Heart left ventricle (tissue), 16 donors: ENCODE measurements at places on chromosomes 1 and 21.

DNA sequence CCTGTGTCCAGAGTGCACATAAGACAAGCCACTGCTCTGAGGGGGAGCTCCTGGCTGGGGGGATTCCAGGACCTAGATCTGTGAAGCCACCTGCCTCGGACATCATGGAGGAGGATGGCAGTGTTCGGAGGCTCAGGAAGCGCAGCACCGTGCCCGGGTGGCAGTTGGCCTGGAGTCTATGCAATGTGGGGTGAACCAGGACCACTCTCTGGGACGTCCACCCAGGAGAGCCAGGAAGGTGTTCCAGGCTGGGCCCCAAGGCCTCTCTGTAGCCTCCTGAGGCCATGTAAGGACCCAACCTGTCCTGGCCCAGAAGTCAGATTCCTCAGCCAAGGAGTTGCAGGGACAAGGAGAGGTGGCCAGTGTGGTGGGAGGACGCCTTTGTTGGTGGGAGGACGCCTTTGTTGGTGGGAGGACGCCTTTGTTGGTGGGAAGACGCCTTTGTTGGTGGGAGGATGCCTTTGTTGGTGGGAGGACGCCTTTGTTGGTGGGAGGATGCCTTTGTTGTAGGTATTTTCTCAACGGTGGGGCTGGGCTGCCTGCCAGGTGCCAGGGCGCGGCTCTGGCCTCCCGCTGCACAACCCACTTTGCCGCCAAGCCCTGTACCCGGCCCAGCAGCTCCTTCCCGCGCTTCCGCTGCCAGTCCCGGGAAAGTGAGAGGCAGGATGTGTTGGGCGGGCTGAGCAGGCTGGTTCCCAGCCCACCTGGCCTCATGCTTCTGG is 30.6 kb upstream of the BMP8B start:
- no peaks in the 10 kb centered on the region for H3K4me1 ChIP-seq
- H3K27me3 ChIP-seq = no peaks in the 10 kb centered on the region
- no peak overlapping the region for H3K4me3 ChIP-seq
- H3K27ac ChIP-seq = no peak overlapping the region

DNA sequence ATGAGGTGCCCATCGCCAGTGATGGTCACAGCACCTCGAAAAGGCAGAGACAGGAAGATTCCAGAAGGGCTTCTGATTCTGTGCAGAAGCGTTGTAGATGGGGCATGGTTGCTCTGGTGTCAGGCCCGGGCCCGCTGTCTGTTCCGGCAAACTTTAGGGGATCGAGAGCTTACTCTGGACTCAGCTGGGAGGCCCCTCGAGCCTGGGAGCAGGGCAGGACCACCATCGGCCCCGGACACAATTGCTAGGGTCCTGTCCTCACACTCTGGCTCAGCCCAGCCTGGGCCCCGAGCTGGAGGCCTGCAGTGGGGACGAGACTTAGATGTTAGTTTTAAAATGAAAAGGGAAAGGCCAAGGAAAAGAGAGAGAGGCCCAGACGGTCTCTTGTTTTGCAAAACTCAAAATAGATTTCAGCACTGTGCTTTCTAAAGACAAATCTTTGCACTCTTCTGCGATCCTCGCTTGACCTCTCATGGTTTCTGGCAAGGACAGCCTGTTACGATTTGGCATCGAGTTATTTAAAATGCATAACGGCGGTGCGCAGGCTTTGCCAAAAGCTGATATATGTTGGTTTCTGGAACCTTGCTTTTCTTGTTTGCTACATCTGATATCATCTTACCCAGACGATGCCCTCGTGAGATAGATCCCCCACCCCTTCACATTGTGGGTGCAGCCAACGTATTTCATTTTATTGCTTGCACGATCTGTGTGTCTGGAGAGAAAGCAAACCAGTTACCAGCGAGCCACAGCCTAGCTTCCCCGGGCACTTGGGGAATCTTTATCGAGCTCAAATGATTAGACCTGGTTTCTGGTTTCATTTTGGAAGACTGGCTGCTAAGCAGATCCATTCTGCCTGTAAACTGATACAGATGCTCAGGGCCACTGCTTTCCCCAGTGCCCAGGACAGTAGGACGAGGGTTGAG is 58.0 kb downstream of the PRDM16 start:
- no peaks in the 10 kb centered on the region for H3K27me3 ChIP-seq
- H3K36me3 ChIP-seq = no peaks in the 10 kb centered on the region
- peak overlapping the region; percentile 74 for H3K27ac ChIP-seq
- H3K4me3 ChIP-seq = no peak overlapping the region

GRCh38 chr1:66282891-66283621 is 250.9 kb upstream of the SGIP1 start:
- no peak for DNase-seq
- H3K27ac ChIP-seq = no peak overlapping the region
- H3K36me3 ChIP-seq = no peaks in the 10 kb centered on the region
- H3K27me3 ChIP-seq = no peaks in the 10 kb centered on the region
- H3K4me3 ChIP-seq = no peak overlapping the region

- H3K4me3 ChIP-seq = no peak overlapping the region
- DNase-seq = no peak
- no peaks in the 10 kb centered on the region for H3K36me3 ChIP-seq
- H3K27me3 ChIP-seq = no peaks in the 10 kb centered on the region
- no peaks in the 10 kb centered on the region for H3K4me1 ChIP-seq
These were observed 38.6 kb upstream of the ADGRL4 start for GRCh38 chr1:79044974-79045650.

- H3K27me3 ChIP-seq = no peaks in the 10 kb centered on the region
- DNase-seq = no peak
- H3K4me1 ChIP-seq = peaks cover 5% of the 10 kb centered on the region
- no peak overlapping the region for H3K4me3 ChIP-seq
These were observed 6.5 kb downstream of the WARS2 start for GRCh38 chr1:119133987-119134386.
